Activated CD4-positive, alpha-beta T cell treated with anti-CD3 and anti-CD28 coated beads, Interleukin-2, amount 50 U/mL, for 4 hours (primary cell): ENCODE measurements at places on chromosomes 11 and 22.

DNA sequence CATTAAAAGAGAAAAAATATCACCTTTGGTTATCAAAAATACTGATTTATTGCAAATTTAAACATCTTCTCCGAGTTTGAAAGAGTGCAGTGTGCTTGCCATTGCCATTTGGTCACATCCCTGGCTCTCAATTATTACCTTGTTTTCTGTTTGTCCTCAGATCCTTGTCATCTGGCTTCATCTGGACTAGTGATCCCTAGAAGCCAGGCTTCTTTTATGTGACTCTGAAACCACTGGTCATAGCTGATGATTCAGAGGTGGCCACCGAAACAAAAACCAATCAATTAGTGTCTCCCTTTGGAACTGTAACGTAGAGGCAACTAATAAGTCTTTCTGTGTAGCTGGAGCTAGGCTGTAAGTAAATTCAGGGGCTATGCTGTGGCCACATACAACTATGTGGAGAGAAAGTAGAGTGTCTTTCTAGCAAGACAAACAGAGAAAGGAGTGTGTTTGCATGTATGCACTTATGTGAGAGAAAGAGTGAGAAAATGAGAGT is 237.9 kb downstream of the LUZP2 start:
- DNase-seq, result no peak

- DNase-seq, result no peak
These were observed 72.9 kb upstream of the ATXN10 start for GRCh38 chr22:45598596-45599217.

DNA sequence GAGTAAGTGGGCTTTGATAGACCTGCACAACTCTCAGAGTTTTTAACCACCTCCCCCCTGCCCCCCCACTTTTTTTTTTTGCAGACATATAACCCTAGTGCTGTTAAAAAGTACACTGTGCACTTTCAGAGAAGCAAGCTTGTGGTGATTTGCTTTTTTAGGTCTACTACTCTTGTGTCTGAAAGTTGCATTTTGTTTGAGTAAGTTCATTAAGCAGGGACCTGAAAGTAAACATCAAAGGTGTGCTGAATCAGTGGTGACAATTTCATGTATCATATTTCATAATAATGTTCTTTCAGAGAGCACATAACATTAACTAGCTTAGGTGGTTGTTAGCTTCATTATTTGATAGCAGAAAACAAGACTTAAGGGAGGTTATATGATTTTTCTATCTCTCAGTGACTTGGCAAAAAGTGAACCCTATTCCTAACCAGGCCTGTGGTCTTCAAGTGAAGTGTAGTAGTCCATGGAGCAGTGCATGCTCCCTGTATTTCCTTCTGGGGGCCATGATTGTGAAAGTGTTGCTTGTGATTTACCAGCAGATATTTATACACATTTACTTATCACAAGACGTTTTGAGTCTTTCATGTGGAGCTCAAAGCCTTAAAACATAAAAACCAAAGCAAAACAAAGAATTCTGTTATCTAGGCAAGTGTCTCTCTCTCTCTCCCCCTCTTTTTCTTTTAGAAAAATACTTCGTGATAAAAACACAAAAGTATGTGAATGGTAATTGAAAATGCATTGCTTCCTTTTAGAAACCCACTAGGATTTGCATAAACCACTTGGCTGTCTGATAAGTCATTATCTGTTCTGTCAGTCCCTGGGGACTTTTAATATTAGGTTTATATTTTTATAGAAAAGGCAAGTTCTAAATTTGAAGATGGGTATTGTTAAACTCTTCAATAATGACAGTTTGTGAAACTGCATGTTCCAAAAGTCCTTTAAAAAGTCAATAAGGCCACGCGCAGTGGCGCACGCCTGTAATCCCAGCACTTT is 7.5 kb upstream of the RAG2 start:
- DNase-seq, result no peak

GRCh38 chr11:70695086-70695960 is 297.0 kb downstream of the CTTN start:
- DNase-seq, result no peak

DNA sequence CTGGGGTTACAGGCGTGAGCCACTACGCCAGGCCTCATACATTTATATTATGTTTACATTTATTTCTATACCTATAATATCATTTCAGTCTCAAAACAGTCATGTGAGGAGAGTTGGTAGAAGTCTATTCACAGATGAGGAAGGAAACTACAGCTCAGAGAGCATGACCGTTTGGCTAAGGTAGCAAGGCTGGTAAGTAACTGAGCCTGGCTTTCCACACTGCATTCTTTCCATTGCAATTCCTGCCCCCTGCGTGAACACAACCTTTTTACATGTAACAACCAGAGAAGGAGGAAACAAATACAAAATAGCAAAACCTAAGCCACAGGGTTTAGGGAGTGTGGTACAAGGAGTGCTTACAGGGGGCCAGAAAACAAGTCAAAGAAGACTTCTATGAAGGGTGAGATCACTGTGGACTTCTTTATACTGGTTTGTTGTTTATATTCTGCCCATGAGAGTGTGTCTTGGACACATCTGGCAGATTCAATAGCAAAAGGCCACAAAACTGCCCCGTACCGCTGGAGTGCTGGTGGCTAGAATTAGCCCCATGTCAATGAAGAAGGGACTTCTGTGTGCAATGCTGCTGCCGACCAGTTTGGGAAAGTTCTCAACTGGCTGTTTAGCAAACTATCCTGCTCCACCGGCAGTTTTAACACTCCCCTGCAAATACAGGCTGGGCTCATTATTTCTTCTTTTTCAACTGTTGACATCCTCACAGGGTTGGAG is 19.0 kb downstream of the MICAL3 start:
- DNase-seq, result no peak

- no peak for DNase-seq
These were observed 11.2 kb upstream of the GAB2 start for GRCh38 chr11:78428773-78429172.

DNA sequence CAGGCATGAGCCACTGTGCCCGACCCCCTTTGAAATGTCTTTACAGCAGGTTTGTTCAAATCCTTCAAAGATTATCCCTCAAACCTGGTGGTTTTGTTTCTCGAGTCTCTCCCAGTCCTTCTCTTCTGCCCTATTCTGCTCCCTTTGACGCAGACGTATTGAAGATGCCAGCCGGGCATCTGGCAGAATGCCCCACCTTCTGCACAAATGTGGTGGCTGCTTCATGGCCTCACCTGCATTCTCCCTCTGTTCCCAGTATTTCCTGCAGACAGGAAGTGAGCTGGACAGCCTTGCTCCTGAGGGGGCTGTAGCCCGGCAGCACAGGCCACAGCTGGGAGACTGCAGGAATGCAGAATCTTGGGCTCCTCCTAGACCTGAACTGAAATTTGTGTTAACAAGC is 4.8 kb upstream of the NAP1L4 start:
- no peak for DNase-seq

GRCh38 chr22:20131859-20132685 is 468 bp downstream of the ZDHHC8 start:
- no peak for DNase-seq

DNA sequence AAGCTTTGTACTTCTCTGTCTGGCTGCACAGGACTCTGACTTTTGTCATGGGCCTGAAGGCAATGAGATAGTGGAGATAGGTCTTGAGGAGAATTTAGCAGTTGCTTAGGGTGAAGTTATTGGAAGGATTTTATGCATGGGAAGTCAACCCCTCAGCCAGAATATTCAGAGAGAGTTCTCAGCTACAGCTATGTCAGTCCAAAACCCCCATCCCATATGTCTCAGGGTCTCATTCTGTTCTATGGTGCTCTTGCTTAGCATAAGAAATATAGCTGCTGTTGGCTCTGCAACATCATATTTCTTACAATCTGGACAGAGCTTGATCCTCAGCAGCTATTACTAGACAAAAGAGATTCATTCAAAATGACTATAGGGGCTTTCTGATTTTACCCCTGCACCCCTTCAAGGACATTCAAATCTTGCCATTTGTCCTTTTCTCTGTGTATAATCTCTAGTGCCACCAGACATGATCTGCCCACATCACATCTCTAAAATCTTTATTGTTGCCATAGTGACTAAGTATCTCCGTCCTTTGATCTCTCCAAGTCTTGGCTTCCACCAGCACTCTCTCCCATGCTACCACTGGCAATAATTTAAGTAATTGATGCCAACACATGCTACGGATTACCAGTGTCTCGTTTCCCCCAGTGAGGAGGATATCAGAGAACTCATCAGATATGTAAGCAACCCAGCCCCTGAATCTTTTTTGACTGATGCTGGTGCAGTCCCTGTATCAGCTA is 327.1 kb upstream of the ISX start:
- DNase-seq, result no peak

- no peak for DNase-seq
These were observed 49.7 kb downstream of the ANO1 start for GRCh38 chr11:70127653-70128434.

DNA sequence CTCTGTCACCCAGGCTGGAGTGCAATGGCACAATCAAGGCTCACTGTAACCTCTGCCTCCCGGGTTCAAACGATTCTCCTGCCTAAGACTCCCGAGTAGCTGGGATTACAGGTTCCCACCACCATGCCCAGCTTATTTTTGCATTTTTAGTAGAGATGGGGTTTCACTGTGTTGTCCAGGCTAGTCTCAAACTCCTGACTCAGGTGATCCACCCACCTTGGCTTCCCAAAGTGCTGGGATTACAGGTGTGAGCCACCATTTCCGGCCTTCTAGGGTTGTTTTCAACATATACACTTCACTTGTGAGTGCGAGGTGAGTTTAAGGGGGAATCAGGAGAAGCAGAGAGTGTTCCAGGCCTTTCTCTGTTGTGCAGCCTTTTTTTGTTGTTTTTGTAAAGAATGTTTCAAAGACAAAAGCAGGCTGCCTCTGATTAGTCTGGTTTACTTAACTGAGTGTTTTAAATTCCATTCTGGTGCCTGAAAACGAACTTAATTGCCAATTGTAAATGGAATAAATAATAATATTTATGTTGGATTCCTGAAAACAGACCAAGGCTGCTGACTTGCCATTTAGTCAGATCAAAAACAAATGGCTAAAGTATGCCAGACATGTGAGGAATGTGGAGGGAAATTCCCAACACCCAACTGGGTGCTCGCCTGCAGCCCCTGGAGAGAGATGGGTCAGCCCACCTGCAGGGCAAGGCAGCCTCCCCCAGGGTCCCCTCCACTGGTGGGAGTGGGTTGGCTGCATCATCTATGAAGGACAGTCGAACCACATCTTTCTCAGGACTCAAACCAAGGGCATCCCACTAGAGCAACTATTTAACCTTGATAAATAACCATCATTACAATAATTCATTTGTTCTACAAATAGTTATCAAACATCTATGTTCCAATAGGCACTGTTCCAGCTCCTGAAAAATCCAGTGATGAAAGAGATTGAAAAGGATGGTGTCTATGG is 4.6 kb upstream of the RANGAP1 start:
- no peak for DNase-seq

- DNase-seq, result peak; percentile 6
These were observed 3.4 kb downstream of the CLPB start for GRCh38 chr11:72430741-72431570.

DNA sequence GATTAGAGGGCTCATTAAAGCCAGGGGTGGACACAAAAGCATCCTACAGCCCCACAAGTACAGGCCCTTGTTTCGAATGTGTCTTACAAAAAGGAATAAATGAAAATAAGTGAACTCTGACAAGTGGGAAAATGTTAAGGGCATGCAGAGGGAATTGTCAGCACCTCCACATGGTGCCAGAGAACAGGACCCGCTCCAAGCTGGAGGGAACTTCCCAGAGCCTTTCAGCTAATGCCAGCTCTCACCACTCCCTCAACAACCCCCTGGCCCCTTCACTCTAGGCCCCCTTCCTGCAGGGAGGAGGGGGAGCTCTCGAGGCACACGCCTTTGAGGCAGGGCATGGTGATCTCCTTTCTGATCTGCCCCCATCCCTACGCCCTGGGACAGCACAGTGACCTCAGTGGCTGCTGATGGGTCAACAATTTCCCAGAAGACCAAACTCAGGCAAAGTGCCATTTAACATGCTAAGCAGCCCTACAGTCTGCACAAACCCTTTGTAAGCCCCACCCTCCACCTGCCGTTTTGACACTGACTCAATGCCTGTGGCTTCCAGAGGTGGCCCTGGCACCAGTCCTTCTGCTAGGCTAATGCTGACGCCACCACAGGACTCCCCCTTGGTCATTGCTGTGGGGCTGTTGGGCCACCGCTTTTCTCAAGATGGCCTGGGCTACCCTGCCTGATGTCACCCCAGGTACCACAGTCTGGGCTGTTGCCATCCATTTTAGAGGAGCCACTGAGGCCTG is 12.5 kb upstream of the CHST1 start:
- DNase-seq, result no peak

DNA sequence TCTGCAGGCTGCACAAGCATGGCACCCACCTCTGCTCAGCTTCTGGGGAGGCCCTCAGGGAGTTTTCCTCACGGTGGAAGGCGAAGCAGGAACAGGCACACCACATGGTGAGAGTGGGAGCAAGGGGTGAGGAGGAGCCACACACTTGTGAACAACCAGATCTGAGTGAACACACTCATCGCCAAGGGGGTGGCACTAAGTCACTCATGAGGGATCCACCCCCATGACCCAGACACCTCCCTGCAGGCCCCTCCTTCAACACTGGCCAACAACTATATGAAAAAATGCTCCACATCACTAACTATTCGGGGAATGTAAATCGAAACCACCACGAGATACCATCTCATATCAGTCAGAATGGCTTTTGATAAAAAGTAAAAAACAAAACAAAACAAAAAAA is 722 bp upstream of the KRTAP5-2 start:
- no peak for DNase-seq

GRCh38 chr22:31945443-31945855 is 1.1 kb downstream of the YWHAH start:
- DNase-seq, result no peak

GRCh38 chr11:105274631-105275030 is 135.1 kb upstream of the CARD18 start:
- DNase-seq, result no peak

DNA sequence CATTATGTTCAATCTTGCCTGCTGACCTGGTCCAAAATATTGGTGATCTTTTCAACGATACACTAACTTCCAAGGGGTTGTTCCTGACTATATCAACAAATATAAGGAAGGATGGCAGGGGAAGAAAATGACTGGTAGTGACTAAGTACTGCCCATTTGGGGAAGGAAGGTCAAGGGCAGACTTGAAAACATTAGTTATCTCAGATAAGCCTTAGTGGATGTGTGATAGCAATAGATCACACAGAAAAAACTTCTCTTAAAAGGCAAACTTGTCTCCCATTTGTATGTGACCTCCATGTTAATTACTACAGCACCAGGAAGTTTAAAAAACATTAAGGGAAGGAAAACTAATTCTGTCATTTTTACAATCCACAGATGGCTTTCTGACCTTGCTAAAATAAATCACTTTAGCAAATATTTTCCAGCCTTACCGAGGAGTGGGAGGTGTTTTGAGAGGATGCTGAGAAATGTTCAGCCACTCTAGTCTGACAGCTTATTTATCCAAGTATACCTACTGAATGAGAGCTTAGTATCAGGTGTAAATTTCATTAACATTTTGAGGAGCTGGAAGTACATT is 88.2 kb upstream of the DDI1 start:
- no peak for DNase-seq
